ENCODE measurements at places on chromosomes 5 and 9. TPM values are rescaled to one million over a fixed set of nuclear protein-coding genes. Genes with fewer than 3 reads are reported as not detected.

- DNase-seq, result no peak
Measured at GRCh38 chr9:136331556-136332481, 4.5 kb downstream of the GPSM1 start.

- DNase-seq, result no peak
Measured at GRCh38 chr9:126015424-126015823, 268.3 kb downstream of the PBX3 start.

DNA sequence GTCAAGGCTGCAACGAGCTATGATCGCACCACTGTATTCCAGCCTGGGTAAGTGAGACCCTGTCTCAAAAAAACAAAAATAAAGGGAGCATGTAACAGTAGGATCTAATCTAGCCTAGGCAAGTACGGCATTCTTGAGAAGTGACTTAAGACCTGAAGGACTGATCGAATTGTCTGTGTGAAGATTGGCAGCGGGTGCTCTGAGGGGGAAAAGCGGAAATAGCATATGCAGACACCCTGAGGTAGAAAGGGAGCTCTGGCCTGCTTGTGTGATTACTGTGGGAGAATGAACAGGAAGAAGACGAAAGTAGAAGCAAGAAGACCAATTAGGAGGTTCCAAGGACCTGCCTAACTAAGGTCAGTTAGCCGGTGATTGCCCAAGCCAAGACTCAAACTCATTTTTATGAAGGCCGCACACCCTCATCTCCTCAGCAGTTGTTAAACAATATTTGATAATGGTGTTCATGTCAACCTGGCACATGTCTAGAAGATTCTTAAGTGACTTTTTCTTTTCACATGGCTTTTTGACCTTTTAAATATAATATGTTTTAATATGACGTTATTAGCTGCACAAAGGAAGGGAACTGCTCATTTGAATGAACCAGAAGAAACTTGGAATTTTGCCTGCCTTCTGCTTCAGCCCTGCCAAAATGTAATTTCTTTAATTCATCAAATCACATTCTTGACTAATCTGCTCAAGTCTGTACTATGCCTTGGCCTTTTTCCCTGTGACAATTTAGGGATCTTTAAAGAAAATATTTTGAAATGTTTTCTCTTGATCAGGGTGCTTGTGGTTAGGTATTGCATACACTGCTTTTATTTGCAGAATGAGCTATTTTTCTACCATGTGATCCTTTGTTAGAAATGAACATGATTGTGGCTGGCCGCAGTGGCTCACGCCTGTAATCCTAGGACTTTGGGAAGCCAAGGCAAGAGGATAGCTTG, 289.2 kb upstream of the DMRT1 start:
- DNase-seq, result no peak

BRINP1 gene
- not detected for total RNA-seq

TSSK1B gene
- not detected for total RNA-seq

CHD1 gene
- total RNA-seq, result 194 TPM

DNA sequence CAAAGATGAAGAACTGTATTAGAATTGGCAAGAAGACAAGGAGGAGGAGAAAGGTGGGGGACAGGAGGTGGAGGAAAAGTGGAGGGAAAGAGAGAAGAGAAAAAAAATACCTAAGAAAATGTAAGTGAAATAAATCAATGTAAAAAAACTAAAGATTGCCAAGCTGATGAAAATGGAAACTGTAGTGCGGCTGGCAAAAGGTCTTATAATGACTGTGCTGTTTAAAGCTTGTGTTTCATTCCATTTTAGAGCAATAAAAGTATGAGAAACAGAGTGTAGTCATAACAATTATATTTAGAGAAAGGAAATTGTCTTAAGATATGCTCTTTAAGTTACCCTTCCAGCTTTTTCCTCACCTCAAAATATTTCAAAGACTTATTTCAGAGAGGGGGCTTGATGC, 670.5 kb upstream of the SEMA6A start:
- no peak for DNase-seq

- DNase-seq, result no peak
Measured at GRCh38 chr9:130659699-130660248, 4.6 kb upstream of the PRDM12 start.
